Activated CD4-positive, alpha-beta T cell treated with anti-CD3 and anti-CD28 coated beads, Interleukin-2, amount 50 U/mL, for 48 hours (primary cell): ENCODE measurements at places on chromosomes 3 and 15.

DNA sequence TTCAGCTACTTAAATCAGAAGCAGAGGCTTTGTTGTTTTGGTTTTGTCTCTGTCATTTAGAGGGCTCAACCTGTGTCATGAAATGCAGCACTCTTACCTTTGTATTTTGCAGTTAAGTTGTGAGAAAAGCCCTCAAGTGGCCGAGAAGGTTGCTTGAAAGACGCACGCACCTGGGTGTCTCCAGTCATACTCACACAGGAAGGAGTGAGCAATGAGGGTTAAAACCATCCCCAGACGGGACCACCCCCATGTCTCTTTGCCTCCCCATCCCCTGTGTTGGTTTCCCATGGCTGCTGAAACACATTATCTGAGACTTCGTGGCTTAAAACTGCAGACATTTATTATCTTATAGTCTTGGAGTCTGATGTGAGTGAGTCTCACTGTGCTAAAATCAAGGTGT lies 376.1 kb upstream of the CFAP20DC start:
- DNase-seq, result peak; percentile 54

- no peak for DNase-seq
These were observed 167.9 kb downstream of the DCLK3 start for GRCh38 chr3:36596419-36596818.

DNA sequence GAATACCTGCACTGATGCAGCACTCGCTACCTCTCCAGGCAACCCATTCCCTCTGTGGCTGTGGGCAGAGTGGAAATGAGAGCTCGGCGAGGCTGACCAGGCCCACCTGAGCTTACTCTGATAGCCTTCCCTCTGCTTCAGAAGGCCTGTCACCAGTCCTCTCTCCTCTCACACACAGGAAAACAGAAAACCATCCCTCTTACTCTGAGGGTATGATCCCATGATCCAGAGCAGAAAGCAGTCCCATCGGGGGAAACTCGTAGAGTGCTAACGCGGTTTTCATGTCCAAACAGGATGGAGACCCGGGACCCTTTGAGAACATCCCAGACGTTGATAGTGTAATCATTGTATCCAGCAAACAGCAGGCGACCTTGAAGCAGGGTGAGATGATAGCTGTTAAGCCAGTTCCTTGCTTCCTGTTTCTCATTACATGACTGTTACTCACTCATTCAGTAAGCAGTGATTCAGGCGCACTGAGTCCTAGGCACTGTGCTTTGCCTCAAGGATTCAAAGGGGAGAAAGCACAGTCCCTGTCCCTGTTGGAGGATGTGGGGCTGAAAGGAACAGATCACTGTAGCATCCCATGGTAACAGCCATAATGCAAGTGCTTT lies 11.8 kb upstream of the BCL2L10 start:
- DNase-seq, result peak; percentile 13

DNA sequence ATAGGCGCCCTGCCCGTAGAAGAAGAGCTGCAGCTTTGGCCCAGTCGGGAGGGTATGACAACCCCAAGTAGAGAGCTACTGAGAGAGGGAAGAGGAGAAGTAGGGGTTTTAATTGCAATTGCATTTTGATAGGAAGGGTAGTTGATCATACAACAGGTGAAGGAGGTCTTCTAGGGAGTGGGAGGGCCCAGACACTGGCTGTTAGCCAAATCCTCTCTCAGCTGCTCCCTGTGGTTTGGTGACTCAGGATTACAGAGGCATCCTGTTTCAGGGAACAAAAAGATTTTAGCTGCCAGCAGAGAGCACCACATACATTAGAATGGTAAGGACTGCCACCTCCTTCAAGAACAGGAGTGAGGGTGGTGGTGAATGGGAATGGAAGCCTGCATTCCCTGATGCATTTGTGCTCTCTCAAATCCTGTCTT lies 408.9 kb upstream of the THBS1 start:
- DNase-seq, result peak; percentile 7

GRCh38 chr3:94175677-94176076 lies 112.8 kb downstream of the NSUN3 start:
- DNase-seq, result no peak
